ENCODE measurements at places on chromosomes 2 and 18.

DNA sequence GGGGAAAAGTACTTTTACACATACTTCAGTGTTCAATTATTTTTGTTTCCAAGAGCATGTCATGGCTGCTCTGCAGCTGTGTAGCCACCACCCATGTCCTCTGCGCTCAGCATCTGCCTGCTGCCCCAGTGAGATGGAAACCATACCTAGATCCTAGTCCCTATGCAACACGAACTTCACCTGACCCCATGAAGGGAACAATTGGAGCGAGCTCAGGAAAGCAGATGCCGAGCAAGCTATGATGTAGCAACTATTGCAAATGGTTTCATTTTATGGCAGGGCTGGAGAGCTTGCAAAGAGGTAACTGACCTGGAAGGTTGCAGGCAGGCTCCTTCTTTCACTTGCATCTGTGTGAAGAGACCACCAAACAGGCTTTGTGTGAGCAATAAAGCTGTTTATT lies 1.3 kb upstream of the CCDC141 start:
- DNase-seq, result no peak

GRCh38 chr2:168730344-168730743 lies 72.1 kb upstream of the NOSTRIN start:
- no peak for DNase-seq

DNA sequence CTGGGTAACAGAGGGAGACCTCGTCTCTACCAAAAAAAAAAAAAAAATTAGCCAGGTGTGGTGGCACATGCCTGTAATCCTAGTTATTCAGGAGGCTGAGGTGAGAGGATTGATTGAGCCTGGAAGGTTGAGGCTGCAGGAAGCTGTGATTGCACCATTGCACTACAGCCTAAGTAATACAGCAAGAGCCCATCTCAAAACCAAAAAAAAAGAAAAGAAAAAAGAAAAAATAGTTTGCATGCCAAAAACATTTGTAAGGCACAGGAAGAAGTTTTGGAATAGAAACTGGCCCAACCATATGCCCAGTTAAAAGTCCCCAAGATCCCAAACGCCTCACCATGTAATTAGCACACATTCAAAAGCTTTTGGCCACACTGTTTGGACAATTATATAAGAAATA lies 13.4 kb upstream of the ACOXL start:
- no peak for DNase-seq

GRCh38 chr2:11129598-11130449 lies 25.4 kb upstream of the SLC66A3 start:
- peak; percentile 57 for DNase-seq

DNA sequence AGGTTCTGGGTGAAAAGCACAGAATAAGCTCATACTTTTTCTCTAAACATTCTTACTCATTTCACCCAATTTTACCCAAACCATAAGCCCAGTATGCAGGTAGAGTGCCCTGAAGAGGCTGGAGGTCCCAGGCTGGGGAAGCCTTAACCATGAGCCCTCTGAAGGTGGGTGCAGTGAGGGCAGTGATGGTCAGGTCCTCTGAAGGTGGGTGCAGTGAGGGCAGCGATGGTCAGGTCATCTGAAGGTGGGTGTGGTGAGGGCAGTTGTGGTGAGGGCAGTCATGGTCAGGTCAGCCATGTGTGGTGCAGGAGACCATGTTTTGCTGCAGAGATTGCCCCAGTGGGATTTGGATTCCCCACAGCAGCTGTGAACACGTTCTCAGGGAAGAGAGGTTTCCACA lies 148.8 kb downstream of the SNTG2 start:
- DNase-seq, result no peak

DNA sequence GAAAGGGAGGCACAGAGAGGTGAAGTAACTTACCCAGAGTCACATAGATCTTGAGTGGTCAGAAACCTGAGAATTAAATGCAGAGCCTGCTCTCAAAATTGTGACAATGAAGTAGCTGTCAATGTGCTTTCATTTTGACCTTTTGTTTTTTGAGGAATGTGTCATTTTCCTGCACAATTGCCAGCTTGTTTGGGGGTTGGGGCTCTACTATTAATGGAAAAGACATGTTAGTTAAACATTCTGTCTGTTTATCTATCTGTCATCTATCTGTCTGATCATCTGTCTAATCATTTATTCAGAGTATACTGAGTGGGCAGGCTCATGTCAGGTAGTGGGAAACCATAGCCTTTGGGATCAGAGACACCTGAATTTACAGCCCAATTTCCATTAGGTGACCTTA lies 428.4 kb downstream of the TSN start:
- no peak for DNase-seq

DNA sequence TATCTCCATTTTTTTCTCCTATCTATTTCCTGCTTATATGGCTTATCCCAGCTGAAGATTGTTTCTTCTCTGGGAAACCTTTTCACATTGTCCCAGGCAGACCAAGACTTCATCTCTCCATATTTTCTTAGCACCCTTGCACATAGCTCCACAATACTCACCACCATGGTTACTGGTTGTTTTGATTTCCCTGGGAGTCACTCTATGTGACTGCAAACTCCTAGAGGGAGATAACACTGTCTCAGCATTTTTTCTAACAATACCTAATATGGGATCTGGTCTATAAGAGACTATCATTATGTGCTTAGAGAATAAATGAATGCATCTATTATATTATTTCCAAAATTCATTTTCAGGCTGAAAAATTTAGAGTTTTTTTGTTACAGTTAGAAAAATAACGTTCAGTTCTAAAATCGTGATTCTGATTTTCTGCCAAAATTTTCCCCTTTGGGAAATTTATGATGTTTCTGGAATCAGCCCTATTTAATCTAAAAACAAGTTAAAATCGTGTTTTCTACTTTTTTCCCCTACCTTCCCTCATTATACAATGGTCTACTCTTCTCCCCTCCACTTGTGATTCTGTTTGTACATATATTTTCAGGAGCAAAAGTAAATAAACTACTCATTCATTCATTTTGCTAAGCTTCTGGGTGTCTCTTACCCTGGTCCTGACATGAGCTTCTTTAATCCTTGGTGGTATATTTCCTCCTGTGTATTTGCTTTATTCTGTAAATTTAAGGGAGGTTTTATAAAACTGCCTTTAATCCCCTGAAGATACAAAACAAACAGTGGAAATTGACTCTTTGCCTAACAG lies 95.4 kb downstream of the HNMT start:
- no peak for DNase-seq

GRCh38 chr18:54396760-54397159 lies 39.1 kb downstream of the C18orf54 start:
- DNase-seq, result no peak

- DNase-seq, result no peak
Observed at GRCh38 chr2:16331772-16332171, 333.9 kb downstream of the CYRIA start.

DNA sequence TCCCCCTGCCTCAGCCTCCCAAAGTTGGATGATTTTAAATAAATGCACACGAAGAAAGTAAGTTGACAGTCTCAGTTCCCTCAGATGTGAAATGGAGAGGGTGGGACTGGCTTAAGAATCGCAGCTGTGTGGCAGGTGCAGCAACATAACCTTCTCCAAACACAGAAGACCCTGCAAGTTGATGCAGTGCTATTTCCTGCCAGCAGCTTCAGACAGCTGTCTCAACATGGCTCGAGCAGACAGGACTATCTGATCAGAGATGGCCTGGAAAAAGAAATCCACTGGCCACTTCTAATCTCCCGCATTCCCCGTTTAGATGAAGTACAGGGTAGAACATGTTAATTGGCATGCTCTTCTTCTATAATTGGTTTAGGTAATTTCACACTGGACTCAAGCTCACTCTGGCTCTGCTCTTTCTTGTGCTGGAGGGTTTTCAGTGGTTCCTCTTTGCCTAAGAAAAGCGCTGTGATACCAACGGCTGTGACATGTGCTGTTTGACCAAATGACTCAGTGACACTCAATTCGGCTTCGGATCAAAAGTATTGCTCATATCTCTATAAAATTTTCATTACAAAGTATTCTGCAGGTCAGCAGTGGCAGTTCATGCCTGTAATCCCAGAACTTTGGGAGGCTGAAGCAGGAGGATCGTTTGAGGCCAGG lies 40.2 kb downstream of the MYOM1 start:
- DNase-seq, result no peak

DNA sequence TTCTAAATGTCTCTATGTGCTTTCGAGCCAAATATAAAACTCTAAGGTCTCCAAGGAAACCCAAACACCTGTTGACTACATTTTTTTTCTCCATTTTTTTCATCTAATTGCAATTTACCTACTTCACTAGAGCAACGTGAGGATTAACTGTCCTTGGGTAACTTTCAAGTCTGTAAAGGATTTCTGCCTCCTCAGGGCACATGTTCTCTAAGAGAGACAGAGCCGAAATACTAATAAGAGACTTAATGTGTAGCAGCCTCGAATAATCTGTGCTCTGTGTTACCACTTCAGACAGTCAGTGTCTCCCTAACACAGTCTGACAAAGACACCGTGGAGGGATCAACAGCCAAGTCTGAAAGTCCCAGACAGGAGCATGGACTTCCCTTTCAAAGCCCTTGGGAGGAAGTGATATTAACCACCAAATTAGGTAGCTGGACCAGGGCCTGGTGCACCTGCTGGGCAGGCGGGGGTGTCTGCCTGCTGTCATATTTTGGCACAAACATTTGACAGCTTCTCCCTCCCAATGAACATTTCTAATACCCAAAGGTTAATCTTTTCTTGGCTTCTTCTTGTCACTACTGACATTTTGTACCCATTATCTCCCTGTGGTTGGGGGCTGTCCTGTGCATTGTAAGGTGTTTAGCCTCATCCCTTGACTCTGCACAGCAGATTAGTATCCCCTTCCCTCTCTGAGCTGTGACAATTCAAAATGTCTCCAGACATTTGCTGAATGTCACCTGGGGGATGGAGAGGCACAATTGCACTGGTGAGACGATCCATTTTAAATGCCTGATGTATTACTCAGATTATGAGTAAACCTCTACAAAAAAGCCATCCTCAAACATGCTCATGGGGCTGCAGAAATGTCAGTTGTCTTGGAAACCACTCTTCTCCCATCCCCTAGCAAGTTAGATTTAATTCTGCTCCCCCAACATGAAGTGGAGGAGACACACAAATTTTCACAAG lies 45.7 kb upstream of the LYPD1 start:
- DNase-seq, result no peak

GRCh38 chr18:46260016-46260878 lies 156.1 kb downstream of the HAUS1 start:
- no peak for DNase-seq

DNA sequence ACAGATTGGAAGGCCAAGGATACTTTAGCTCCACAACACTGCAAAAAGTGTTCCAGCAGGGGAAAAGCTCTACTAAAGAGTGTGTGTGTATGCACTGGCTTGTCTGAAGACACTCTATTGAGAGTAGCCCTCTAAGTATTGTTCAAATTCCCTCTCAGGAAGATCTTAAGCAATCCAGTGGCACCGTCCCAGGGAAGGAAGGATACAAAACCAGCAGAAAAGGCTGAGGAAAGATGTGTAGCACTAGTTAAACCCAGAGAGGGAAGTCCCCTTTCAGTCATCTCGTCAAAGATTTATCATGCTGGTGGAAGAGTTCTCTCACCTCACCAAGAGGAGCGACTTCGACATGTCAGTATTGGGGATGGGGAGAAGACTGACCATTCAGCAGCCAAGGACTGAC lies 50.5 kb downstream of the DHRS9 start:
- no peak for DNase-seq

GRCh38 chr2:162929571-162929970 lies 91.0 kb upstream of the KCNH7 start:
- DNase-seq, result no peak

Data from RWPE1 (cell line).